ENCODE measurements at places on chromosomes 1 and 21. TPM values are rescaled to one million over a fixed set of nuclear protein-coding genes. Genes with fewer than 3 reads are reported as not detected.

CHRM3 gene
- under 0.01 TPM for total RNA-seq

RGS8 gene
- total RNA-seq, result under 0.01 TPM

ANGPTL3 gene
- total RNA-seq, result not detected

RXRG gene
- total RNA-seq, result not detected

SYNJ1 gene
- total RNA-seq, result 5.8 TPM

Data from bronchial smooth muscle cell (primary cell).